ENCODE measurements at places on chromosomes 2 and 18.
A peak's percentile ranks its signal among the peaks of the same experiment; 100 is the strongest.

DNA sequence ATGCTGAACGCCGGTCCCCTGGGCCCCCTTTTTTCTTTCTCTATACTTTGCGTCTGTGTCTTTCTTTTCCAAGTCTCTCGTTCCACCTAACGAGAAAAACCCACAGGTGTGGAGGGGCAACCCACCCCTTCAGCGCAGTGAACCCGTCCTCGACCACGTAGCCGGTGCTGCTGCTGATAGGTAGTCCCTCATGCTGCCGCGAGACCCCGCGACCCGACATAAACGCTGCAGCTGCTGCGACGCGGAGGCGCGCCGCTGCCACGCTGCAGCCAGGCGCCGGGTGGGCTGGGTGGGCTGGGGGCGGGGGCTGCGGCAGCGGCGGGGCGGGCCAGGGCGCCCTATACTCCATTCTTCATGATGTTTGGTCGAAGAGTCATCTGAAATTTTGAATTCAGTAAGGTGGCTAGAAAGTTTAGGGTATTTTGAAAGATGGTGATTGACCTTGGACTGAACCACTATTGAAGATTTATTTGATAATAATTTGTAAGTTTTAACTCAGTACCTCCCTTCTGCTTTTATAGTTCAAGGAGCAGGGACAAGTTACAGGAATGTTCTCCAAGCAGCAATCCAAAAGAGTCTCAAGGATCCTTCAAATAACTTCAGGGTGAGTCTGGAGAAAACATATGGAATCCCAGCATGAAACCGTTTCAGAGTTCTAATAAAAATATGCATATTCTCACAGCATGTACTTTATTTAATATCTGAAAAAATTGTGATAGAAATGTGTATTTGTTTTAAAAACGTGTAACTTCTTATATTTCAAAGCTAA is 24.1 kb downstream of the CFLAR start:
- DNase-seq, result no peak

DNA sequence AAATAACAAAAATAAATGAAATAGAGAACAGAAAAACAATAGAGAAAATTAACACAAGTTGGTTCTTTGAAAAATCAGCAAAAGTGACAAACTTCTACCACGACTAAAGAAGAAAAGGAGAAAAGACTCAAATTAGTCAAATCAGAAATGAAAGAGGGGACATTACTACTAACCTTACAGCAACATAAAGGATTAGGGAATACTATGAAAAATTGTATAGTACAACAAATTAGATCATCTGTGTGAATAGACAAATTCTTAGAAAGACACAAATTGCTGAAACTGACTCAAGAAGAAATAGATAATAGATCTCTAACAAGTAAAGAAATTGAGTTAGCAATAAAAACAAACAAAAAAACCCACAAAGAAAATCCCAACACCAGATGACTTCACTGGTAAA is 48.5 kb upstream of the PGAP1 start:
- no peak for DNase-seq

DNA sequence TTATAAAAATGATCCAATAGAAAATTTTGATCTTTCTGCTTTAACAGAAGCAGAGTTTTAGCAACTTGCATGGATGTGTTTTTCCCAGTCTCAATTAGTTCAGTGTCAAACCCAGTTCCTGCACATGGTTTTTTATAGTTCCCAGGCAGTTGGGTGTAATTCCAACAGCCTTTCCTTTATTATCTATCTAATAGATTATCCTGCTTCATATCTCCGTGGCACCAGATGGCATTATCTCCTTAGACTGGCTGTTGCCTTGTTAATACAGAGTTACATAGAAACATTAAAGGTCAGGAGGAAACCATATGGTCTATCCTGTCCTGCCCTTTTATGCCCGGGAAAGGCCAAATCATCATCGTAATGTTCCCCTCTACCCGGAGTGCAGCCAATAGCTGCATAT is 400.9 kb upstream of the SMIM21 start:
- no peak for DNase-seq

GRCh38 chr2:2333076-2333475 is 2.0 kb upstream of the MYT1L start:
- DNase-seq, result peak; percentile 95

DNA sequence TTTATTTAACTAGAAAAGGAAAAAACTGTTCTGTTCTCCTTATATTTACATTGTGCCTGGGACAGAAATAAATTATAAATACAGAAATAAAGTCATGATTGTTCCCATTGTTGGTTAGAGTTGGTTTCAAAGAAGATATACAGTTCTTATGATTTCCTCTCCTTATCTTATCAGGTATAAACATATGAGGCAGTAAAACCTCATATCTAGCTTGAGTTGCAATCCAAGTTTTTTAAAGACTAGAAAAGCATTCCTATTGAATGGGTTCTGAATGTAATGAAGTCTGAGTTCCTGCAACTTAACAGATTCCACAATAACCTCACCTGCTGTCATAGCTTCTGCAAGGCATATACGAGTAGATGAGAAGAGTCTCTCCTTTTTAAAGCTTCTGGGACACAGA is 114.7 kb upstream of the CAVIN2 start:
- no peak for DNase-seq

DNA sequence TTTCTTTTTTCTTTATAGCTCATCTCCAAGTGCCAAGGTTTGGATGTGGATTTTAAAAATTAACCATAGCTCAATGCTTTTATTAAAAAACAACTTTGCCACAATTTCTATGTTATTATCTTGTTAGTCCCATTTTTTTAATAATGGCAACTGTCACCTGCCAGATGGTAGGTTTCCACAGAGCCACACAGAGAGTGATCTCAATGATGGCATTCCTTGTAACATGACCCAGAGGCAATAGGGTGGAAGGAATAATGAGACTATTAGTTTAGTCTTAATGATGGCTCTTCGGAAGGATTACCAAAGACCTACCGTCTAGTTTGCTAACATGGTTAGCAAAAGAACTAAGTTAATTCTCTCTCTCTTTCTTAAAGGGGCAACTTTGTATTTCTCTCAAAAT is 64.0 kb downstream of the REL start:
- DNase-seq, result peak; percentile 27

- DNase-seq, result no peak
These were observed 387.8 kb downstream of the PTH2R start for GRCh38 chr2:208794288-208794975.

- DNase-seq, result no peak
These were observed 332.5 kb downstream of the PID1 start for GRCh38 chr2:228938629-228939028.

DNA sequence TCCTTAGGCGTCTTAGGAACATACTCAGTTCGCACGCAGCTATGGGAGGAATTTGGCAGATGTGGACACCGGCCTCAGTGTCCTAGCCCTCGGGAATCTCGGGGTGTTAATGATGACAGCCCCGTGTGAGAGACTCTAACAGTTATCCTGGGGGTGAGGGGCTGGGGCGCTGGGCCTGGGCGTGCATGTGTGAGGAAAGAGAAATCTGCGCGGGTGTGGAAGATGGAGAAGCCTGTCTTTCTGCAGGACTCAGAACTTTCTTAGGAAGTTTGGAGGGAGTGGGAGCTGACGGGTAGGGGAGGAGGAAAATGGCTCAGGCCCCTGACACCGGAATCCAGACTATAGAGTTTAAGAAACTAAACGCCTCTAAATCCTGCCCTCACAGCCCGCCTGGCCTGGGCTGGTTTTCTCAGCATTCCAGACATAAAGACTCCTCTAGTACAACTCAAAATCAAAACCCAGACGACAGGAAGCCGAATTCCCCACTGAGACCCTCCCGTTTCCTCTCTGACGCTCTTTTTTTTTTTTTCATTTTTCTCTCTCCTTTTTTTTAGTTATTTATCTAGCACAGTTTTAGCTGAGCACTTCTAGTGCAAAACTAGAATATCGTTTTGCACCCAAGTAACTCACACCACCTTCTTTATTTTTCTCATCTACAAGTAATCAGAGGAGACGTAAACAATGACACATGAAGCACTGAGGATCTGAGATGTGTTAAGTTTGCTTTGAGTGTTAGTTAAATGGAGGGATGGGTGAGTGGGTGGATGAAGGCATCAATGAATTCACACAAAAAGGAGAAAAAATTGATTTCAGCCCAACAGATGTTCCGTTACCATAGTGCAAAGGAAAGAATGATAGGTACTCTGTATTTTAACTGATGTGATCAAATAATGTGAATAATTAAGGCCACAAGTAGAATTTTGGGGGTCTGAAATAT is 1.2 kb upstream of the HAAO start:
- no peak for DNase-seq

GRCh38 chr18:45916302-45916701 is 50.8 kb downstream of the EPG5 start:
- DNase-seq, result peak; percentile 20

All from NCI-H69 (cell line).